ENCODE measurements at places on chromosomes 5 and 9.

GRCh38 chr5:159021901-159022556 is 77.7 kb downstream of the EBF1 start:
- no peak for DNase-seq

GRCh38 chr5:89471541-89471940 is 588.6 kb upstream of the MEF2C start:
- DNase-seq: no peak

GRCh38 chr9:132551556-132551955 is 30.9 kb upstream of the BARHL1 start:
- DNase-seq: no peak

DNA sequence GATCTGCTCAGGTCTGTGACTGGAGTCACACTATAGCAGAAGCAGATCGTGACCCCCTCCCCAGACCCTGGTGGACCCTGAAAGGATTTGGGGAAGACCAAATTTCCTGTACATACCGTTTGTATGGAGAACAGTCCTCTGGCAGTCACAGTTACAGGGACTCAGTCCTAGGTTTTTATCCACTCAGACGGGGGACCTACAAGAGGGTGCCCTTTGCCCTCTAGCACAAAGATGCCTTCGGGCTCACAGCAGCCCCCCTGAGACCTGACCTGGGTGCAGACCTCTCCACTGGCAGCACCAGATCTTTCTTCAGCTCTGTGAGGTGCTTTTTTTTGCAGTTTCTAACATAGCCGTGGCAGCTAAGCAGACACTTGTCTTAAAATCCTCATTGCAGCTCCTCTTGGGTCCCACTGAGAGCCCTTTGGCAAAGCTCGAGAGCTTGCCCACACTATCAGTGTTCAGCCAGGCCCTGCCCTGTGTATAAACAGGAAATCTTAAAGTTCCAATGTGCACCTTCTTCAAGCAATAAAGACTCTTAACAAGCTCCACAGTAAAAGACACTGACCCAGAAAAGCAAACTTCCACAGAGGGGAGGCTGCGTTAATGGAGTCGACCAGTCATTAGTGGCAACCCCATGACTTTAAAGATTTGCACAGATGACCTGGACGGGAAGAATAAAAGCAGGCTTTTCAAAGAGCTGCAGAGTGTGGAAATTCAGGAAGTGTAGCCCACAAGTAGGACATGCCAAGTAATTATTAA is 71.8 kb upstream of the LHFPL2 start:
- no peak for DNase-seq

GRCh38 chr5:152861231-152861630 is 456.2 kb upstream of the NMUR2 start:
- DNase-seq: no peak

DNA sequence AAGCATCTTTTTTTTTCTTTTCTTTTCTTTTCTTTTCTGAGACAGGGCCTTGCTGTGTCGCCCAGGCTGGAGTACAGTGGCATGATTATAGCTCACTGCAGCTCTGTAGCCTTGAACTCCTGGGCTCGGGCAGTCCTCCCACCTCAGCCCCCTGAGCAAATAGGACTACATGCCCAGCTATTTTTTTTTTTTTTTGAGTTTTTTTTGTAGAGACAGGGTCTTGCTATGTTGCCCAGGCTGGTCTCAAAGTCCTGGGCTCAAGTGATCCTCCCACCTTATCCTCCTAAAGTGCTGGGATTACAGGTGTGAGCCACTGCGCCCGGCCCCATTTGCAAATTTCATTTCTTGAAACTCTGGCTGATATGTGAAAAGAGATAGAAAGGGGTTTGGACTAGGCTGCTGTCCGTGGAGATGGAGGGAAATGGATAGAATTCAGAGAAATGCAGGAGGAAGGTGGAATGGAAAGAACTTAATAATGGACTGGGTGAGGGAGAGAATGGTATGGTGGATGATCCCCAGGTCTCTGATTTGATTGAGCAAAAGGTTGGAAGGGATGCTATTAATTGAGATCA is 32.9 kb downstream of the TNFAIP8 start:
- DNase-seq: no peak

DNA sequence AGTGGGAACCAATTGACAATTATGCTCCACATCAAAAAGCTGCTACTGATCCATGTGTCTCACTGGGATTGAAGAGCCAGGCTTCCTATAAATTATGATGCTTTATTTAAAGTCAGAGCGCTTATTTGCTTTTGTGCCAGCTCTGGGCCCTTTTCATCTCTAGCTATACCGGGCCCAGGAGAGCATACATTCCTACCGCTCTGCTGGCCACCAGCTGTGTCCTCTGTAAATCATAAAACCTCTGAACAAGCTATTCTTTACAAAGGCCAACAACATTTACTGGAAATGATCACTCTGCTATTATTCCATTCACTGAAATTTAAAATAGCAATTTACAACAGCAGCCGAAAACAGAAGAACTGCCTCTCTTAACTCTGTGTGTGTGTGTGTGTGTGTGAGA is 86.6 kb downstream of the ZNF608 start:
- no peak for DNase-seq

- DNase-seq: no peak
These were observed 164.7 kb downstream of the TSSK1B start for GRCh38 chr5:113270086-113270485.

DNA sequence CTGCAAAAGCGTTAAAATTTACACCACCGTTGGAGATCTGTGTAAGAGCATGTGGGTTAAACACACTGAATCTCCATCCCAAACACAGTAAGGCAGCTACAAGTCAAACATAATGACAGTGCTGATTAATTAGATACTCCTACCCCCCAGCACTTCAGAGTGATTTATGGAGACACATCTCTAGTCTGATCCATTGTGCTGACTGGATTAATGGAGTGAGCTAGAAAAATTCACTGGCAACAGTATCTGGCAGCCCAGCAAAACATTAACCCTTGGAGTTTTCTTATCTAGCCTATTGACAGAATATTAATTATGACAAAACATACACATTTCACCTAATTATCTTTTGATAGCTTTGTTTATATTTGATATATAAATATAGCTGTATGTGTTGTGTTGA is 188.6 kb upstream of the ISL1 start:
- DNase-seq: no peak

GRCh38 chr9:129587487-129588262 is 33.2 kb downstream of the C9orf50 start:
- DNase-seq: no peak

GRCh38 chr5:95555553-95555952 is 652 bp downstream of the ARSK start:
- no peak for DNase-seq

DNA sequence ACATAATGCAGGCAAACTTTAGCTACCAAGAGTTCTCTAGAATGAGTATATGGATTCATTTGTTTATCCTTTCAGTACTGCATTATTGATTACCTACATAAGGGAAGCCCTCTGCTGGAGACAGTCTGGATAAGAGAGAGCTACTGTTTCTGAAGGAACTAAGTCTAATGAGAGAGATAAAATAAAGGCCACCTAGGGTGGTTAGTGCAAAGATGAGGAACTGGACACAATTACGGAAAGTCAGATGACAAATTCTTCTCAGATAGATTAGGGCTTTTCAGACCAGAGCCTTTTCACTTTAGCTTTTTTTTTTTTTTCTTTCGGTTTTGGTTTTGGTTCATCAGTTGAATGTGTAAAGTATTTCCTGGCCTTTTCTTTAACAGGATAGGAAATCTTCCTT is 31.3 kb downstream of the ISOC1 start:
- DNase-seq: no peak

- no peak for DNase-seq
These were observed 11.0 kb upstream of the ERMP1 start for GRCh38 chr9:5843794-5844471.

DNA sequence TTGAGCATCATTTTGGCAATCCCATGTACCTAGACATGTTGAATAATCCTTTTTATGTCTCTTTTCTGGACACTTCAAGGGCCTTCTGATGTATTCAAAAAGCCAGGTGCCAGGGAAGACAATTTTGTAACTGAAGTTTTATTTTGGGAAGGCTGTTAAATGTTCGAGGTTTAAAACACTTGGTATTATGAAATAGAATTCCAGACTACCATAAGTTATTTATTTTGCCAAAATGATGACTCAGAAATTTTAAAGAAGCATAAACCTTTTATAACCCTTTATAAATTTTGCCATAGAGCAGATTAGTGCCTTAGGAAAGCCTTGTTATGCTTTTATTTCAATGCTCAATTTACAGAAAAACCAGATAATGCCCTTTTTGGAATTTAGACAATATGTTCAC is 30.3 kb upstream of the UHRF2 start:
- DNase-seq: no peak

GRCh38 chr5:53543401-53543800 is 17.0 kb upstream of the NDUFS4 start:
- no peak for DNase-seq

DNA sequence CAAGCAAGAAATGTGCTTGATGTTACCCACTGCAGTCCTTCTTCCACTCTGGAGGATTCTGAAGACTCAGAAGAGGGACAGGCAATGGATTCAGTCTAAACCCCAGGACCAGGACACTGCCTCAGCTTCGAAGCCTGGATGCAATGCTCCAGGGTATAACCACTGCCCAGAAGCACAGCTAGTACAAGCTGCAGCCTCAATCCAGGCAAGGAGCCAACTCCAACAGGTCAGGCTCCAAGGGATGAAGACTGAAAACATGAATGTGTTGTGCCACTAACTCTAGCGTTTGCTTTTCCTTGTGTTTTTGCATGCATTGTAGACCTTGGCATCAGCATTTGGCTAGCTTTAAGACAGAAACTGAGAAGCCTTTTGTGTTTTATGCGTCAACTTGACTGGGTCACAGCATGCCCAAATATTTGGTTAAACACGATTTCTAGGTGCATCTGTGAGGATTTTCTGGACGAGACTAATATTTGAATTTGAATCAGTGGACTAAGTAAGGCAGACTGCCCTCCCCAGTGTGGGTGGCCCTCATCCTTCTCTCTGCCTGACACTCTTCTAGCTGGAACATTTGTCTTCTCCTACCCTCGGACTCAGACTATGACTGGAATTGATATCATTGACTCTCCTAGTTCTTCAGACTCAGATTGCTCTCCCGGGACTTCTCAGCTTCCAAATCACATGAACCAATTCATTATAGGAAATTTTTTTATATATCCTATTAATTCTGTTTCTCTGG is 20.5 kb upstream of the GPX3 start:
- DNase-seq: no peak

DNA sequence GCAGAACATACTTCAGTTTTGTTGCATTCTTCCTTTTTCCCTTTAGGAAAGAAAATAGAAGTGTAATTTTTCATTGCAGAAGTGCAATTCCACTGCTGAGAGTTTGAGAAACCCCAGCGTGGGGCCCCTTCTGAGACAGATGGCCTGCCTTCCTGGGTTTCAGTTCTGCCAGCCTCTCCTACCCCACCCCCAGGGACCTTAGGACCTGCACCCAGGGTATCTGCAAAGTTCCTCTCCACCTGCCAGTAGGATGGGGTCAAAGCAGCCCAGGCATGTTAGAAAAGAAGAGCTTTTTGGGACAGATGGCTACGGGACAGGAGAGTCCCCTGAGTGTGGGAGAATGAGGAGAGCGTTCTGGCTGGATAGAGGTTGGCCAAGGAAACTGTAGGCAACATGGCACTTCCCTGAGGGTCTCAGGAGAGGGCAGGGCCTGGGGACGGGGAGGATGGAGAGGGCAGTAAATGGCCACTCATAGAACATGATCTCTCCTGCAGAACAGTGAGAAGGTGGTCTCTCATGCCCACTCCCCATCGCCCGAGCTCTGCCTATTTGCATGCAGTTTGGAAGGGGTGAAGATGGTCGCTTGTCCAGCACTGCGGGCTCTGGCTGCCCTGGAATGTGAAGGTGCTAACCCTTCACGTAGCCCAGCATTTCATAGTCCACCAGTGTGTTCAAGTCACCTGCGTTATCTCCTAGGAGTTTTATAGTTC is at the start of gene TIFAB:
TIFAB (minus strand) TSS at position 31 of the 710 bp plus-strand sequence. CDS start 2,412 bp downstream, outside the sequence.
- DNase-seq: no peak

GRCh38 chr5:172178301-172178987 is 9.6 kb downstream of the STK10 start:
- no peak for DNase-seq

DNA sequence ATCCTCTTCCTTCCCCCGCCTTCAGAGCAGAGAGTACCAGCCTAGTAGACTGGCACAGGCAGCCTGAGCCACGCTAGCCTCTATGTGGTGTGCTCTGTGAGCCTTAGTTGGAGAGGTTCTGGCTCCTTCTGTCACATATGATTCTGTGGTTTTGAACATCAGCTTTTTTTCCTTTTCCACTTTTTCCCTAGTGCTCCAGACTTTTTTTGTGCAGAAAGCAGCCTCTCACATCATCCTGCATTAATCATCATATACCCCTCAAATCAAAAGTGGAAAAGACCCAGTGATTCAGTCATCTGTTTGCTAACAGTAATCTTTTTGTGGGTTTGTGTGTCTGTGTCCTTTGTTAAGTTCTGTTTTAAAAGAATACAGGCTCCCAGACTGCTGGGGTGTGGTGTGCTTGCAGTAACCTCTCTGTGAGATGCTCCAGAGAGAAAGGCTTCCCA is 663.9 kb upstream of the RGMB start:
- DNase-seq: no peak

DNA sequence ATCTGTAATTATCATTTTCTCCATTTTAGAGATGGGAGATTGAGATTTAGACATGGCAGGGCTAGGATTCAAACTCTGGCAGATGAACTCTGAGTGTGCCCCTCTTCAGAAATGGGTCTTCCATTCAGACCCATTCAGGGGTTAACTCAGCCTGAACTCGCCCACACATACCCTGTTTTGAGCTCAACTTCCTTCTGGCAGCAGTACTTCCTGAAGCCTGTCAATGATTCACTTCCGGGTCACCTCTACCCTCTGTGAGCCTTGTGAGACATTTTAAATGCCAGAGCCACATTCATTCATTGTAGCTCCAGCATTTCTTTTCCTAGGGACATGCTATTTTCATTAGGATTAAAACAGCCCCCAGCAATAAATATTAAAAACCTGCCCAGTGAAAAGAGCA is 209.3 kb upstream of the SLC24A2 start:
- DNase-seq: no peak

DNA sequence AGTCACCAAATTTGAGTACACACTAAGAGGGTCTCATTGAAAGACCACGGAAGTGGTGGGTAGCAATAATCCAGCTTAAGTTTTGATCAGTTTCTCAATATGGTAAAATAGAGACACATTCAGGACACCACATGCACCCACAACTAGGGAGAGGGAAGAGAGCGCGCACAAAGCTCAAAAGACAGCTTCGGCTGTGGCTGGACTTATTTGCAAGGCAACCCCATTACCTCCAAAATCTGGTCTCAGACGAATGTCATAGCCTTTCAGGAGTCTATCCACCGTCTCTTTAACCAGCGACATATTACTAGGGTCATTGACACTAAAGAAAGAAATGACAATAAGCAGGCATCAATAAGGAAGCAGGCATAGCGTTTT is 443 bp downstream of the GABRB2 start:
- DNase-seq: no peak

GRCh38 chr5:139676951-139677735 is 29.0 kb downstream of the CXXC5 start:
- no peak for DNase-seq

DNA sequence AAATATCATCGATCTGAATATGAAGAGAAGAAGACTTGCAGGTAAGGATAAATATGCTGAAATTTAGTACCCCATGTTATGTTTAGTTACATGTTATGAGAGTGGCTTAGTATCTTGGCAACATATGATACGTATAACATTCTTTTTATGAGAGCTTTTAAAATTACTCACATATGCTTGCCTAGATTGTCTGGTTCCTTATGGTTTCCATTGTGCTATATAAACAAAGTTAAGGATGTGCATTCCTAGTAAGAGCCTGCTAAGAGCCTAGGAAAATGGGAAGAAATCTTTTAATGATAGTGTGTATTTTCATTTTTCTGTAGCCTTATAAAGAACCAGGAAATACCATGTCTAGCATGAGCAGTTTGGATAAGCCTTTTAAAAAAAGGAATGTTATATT is 112.0 kb upstream of the KCNN2 start:
- no peak for DNase-seq

- no peak for DNase-seq
These were observed 713 bp downstream of the LCN10 start for GRCh38 chr9:136741883-136742571.
